ENCODE measurements at places on chromosomes 13 and 19.

GRCh38 chr19:50387176-50387867, 3.2 kb downstream of the POLD1 start:
- no peak for DNase-seq

DNA sequence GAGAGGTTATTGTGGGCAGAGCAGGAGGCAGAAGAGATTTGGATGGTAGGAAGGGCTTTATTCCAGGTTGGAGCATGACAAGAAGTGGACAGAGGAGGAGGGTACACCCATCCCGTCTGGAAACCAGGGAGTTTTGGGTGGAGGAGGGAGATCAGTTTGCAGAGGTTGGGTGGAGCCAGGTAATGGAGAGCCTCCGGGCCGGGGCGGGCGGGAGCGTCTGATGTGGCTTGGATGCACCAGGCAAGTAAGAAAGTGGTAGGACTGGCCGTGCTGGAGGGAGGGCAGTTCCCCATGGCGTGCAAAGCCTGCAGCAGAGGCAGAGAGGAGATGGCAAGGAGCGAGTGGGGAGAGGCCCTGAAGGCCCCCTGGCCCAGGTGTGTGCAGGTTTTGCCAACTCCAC, 10.9 kb downstream of the IGFLR1 start:
- DNase-seq, result no peak

DNA sequence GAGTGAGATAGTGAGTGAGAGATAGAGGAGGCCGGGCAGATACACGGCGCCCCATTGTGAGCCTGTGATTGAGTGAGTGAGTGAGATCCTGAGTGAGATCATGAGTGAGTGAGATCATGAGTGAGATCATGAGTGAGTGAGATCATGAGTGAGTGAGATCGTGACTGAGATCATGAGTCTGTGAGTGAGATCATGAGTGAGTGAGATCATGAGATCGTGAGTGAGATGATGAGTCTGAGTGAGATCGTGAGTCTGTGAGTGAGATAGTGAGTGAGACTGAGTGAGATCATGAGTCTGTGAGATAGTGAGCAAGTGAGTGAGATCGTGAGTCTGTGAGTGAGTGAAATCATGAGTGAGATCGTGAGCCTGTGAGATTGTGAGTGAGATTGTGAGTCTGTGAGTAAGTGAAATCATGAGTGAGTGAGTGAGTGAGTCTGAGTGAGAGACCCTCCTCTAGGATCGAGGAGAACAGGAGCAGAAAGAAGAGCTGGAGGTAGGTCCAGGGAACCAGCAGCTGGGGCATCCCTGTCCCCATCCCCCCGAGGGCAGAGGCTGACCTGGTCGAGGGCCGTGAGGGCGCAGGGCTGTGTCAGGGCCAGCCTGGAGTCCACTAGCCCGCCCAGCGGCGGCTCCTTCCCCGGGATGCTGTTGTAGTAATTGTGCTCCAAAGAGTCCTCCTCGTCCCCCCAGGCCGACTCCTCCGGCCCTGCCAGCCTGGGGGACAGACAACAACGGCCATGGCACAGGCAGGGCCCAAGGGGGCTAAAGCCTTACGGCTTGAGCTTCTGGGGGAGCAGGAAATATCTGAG, 25.4 kb upstream of the C2CD4C start:
- DNase-seq, result no peak

- no peak for DNase-seq
Measured at GRCh38 chr13:60351855-60352615, 45.0 kb upstream of the TDRD3 start.

DNA sequence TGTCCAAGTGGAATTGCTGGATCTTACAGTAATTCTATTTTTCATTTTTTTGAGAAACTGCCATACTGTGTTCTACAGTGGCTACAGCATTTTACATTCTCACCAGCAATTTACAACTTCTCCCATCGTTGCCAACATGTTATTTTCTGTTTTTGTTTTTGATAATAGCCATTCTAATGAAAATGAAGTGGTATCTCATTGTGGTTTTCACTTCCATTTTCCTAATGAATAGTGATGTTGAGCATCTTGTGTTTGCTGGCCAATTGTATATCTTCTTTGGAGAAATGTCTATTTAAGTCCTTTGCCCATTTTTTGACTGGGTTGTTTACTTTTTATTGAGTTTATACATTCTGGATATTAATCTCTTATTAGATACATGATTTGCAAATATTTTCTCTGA, 38.6 kb downstream of the KCNRG start:
- DNase-seq, result no peak

- peak; percentile 76 for DNase-seq
Measured at GRCh38 chr13:67440236-67440975, 210.3 kb upstream of the PCDH9 start.

DNA sequence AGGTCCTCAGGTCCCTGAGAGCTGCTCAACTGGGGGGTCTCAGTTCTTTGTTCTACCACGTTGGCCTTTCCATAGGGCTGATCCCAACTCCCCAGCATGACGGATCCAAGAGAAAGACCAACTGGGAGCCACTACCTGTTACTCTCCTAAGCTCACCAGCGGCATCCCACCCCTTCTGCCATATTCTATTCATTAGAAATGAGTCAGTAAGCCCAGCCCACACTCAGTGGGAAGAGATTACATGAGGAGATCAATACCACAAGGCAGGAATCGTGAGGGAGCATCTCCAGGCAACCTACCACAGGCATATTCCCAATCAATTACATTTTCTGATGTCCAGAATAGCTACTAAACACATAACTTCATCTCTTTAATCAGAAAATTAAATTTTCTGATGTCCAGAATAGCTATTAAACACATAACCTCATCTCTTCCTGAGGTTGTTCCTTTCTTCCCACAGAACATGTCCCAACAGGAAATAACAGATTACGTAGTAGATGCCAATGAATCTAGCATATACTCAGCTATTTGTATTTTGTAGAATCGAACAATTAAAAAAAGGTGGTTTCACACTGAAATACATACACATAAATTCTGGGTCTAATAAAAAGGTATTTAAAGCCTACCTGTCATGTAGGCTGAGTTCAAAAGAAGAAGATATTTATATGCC, 708.1 kb upstream of the ARGLU1 start:
- DNase-seq, result no peak

DNA sequence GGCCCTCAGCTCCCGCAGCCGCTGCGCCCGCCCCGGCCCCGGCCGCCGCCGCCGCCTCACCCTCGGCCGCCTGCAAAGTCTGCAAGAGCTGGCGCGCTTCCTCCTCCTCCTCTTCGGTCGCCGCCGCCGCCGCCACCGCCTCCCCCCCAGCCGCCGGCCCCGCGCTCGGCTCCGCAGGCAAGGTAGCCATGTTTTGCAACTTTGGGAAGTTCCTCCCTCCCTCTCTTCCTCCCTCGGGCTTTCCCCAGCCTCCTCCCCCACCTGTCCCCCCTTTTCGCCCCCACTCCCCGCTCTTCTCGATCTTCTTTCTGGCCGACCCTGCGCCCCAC, 433 bp downstream of the SIX5 start:
- peak; percentile 55 for DNase-seq

DNA sequence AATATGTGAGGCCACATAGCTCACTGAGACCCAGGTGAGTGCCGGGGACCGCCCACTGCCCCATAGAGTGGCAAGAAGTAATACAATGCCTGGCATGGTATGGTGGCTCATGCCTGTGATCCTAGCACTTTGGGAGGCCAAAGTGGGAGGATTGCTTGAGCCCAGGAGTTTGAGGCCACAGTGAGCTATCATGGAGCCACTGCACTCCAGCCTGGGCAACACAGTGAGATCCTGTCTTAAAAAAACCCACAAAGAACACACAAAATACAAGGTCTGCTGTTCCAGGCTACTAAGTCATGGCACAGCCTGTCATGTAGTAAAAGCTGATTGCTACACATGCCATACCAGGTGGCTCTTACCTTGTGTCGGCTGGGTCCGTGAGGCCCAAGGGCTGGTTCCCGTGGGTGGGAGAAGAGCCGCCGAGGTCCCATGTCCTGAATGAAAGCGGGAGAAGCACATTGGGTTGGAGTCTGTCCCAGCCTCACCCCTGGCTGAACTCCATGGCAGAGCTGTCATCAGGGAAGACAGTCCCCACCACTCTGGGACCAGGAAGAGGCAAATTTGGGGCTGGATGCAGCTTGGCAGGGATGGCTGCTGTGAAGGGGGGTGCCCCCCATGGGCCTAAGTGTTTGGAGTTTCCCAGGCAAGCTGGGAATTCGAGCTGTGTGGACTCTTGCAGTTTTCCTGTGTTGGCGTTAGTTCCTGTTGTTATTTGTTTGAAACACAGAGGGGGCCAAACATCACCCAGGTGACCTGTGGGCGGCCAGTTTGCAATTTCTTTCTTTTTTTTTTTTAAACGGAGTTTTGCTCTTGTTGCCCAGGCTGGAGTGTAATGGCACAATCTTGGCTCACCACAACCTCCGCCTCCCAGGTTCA, 3.2 kb upstream of the FDX2 start:
- DNase-seq, result no peak

DNA sequence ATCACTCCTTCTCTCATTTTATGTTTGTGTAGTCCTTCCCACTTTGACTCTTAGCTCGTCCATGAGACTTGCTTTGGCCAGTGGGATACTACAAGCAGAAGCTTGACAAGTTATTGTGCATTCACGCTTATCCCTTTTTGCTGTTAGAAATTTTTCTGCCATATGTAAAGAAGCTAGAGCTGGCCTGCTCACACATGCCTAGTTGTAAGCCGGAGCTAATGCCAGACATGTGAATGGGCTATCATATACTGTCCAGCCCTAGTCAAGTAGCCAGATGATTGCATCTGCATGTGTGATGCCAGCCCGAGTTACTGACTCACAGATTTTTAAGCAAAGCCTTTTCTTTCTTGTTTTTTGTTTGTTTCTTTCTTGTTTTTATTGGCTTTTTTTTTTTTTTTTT, 460.7 kb downstream of the TDRD3 start:
- DNase-seq, result no peak

DNA sequence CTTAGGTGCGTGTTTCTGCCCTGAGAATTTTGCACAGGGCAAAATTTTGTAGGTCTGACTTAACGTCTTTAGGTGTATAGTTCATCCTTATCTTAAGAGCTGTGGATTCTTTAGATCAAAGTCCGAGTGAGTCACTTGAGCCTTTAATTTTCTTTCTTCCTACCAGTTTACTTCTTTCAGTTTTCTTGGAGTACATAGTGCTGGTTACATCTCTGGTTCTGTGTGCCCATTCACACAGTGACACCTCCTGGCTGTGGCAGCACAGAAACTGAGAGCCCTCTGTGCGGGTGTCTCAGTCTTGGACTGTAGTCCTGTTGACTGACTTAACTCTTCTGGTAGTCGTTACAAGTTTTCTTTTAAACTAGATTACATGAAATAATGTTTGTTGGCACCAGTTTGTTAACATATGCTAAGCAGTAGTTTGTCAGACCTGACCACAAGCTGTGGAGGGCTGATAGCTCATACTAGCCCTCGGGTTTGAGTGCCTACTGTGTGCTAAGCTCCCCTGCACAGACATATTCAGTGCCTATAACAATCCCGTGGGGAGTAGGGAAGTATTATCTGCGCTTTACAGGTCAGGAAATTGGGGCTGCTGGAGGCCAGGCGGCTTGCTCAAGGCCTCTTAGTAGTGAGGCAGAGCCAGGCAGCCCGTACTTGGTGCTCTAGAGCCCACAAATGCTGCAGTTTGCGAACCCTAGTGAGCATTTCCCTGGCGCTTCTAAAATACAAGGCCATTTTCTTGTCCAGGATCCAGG, 1.6 kb downstream of the GATAD2A start:
- DNase-seq, result peak; percentile 82

- DNase-seq, result no peak
Measured at GRCh38 chr13:59120297-59120843, 1043.4 kb downstream of the DIAPH3 start.

GRCh38 chr13:106373989-106374572, 161.4 kb downstream of the EFNB2 start:
- no peak for DNase-seq

DNA sequence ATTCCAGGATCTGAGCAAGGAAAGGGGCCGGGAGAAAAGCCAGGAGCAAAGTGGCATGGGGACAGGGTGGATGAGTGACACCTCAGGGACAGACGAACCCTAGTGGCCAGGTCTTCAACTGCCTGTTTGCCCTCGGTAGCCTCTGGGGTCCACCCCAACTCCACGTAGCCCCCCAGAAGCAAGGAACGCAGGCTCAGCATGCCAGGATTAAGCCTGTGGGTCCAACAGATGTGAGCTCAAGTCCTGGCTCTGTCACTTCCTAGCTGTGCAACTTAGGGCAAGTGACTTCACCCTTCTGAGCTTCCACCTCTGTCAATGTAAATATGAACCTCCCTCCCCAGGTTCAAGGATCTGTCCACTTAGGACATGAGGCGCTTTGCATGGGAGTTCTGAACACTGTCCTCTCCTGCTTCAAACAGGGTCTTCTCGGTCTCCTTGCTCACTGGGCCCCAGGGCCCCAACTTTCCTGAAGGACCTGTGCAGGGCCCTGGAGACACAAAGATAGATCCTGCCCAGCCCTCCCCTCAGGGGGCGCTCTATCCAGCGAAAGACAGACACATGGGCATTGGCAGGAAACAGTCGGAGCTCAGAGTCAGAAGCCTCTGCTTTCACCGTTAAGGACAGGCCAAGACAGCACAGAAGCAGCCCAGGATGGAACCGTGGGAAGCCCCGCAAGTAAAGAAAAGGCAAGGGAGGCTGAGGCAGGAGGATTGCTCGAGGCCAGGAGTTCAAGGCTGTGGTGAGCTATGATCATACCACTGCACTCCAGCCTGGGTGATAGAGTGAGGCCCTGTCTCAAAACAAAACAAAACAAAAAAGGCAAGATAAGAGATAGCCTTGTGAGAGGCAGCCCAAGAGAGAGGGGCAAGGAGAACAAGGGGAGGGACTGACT, 13.2 kb downstream of the SYDE1 start:
- no peak for DNase-seq

All from hematopoietic multipotent progenitor cell treated with erythropoietin and hydrocortisone succinate and interleukin-3 and kit ligand, for 6 days (in vitro differentiated cells).